CD4-positive, alpha-beta T cell (primary cell): ENCODE measurements at places on chromosomes 12 and 14. TPM values are rescaled to one million over a fixed set of nuclear protein-coding genes. Genes with fewer than 3 reads are reported as not detected.

Gene PPFIBP1
- 2.9 TPM for total RNA-seq

Gene RERG
- total RNA-seq, result not detected

DNA sequence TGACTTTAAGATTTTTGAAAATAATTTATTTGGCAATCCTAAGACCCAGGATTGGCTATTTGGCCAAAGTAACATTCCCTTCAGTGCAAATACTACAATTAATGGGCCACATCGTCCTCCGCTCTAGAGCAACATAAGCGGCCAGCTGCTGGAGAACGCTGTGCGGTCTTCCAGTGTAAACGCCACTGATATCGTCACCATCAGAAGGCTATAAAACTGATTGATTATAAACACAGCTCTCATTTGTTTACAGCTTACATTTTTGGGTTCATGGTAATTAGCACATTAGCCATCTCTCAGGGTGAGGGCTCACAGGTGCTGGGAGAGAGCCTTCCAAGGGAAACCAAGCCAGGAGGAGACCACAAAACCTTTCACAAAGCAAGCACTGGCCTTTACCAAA lies 130.1 kb upstream of the BMP4 start:
- no peak for DNase-seq
- no peak overlapping the region for H3K27ac ChIP-seq
- no peaks in the 10 kb centered on the region for H3K27me3 ChIP-seq
- H3K4me1 ChIP-seq, result no peaks in the 10 kb centered on the region

DNA sequence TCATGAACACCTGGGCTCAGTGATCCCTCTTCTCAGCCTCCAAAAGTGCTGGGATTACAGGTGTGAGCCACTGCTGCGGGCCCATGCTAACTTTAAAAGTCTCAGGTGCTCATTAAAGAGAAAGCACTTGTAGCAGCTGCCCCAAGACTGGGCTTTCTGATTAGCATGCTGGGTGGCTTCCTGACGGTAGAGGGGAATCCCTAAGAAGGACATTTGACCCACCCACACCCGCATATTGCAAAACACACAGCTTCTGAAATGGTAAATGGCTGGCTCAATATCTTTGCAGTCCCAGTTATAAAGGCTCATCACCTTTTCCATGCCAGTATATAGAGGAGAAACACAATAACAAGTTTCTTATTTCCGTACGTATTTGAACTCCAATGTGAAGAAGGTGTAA lies 19.3 kb upstream of the BICD1 start:
- H3K27me3 ChIP-seq, result no peaks in the 10 kb centered on the region
- no peak overlapping the region for H3K4me3 ChIP-seq
- H3K4me1 ChIP-seq, result no peaks in the 10 kb centered on the region
- no peaks in the 10 kb centered on the region for H3K36me3 ChIP-seq
